ENCODE measurements at places on chromosomes 16 and 17.

- DNase-seq = no peak
These were observed 132.5 kb downstream of the AATF start for GRCh38 chr17:37081287-37081686.

DNA sequence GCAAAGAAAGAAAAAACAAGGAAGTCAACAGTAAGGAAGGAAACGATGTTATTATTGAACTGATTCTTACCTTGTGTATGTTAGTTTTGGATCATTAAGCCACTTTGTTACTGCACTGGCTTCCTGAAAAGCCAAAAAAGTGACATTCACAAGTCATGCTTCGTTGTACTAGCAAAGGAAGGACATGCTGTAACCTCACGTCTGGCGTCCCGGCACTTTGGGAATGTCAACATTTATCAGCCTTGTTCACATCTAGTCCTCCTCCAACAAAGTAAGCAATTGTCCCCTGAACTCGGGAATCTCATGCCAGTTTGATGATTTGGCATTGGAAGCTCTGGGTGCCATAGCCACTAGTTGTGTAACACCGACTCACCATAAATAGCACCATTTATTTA is 731 bp upstream of the MKS1 start:
- no peak for DNase-seq

DNA sequence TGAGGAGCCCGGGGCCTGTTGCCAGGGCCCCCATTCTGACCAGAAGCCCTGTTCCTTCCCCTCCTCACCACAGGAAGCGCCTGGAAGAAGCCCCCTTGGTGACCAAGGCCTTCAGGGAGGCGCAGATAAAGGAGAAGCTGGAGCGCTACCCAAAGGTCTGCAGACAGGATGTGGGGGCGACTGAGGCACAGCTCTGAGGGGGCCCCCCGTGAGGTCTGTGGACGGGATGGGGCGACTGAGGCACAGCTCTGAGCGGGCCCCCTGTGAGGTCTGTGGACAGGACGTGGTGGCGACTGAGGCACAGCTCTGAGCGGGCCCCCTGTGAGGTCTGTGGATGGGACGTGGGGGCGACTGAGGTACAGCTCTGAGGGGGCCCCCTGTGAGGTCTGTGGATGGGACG is 13.3 kb downstream of the CENPX start:
- DNase-seq = no peak

- DNase-seq = no peak
These were observed 24.3 kb downstream of the SUPT6H start for GRCh38 chr17:28686296-28686695.

- DNase-seq = no peak
These were observed 435.5 kb downstream of the CA10 start for GRCh38 chr17:51722994-51723393.

Measured in muscle of arm (tissue), 14 donors.